Stimulated activated CD8-positive, alpha-beta memory T cell treated with anti-CD3 and anti-CD28 coated beads, Interleukin-12 subunit alpha, Interleukin-12 subunit beta, amount 100 ng/mL, for 1 hour (primary cell): ENCODE measurements at places on chromosomes 7 and 10.

- no peak for DNase-seq
These were observed 21.0 kb upstream of the EEPD1 start for GRCh38 chr7:36132012-36132411.

GRCh38 chr7:6402041-6402440 lies 45.7 kb downstream of the DAGLB start:
- no peak for DNase-seq

GRCh38 chr7:50475340-50475739 lies 25.2 kb upstream of the FIGNL1 start:
- DNase-seq: no peak

DNA sequence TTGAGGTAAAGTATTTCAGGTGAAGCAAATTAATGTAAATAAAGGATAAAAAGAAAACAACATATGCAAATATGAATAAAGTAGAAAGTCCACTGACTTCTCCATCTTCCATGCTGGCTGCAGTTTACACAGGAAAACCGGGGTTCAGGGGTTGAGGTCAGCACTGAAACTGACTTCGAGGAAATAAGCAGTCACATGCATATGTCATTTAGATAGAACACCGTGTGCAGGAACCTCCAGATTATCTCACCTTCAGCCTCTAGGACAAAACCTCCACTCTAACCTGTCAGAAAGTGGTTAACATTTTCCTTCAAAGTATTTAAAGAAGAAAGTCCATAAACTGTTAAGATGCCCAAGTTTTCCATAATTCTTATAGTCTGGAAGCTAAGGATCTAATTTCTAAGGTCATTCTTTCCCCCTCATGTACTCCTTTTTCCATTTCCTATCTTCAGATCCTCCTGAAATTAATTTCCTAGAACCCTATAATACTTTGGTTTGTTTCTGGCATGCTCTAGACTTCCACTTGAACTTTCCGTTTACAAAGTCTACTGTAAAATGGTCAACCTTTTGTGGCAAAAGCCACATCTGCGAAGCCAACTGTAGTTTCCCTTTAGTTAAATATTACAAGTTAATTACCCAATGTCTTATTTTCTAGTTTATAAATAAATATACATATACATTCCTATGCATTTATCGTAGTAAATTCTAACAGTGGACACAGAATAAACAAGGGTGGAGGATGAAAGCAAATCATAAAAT lies 173.3 kb downstream of the RAPGEF5 start:
- DNase-seq: no peak

DNA sequence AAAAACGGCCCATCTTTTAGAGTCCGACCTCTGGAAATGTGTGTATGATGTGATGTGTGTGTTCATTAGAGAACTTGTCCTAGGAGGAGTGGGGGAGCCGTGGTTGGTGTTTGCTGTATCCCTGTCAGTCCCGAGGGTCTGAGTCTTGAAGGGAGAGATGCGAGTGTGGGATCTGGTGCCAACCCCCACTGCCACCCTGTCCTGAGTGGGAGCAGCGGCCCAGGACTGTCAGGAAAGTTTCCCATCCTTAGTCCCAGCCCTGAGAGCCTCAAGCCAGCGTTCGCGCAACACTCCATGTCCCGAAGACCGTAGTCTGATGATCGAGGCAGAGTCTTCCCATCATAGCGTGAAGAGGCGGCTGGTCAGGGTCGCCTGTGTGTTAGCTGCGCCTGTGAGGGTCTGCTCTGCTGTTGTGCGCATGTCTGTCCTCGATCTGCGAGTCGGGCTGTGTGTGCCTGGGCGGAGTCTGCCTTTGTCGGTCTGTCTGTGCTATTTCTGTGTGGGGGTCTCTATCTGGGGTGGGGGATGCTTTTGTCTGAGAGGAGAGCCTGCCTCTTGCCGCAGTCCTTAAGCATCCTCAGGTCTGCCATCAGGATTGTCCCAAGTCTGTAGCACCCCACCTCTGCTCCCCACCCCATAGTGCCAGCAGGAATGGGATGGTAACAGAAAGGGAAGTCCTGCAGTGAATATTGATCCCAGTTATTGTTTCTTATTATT lies 514 bp upstream of the CHAT start:
- DNase-seq: no peak

- no peak for DNase-seq
These were observed 490.0 kb downstream of the PTPRN2 start for GRCh38 chr7:158097453-158098124.

DNA sequence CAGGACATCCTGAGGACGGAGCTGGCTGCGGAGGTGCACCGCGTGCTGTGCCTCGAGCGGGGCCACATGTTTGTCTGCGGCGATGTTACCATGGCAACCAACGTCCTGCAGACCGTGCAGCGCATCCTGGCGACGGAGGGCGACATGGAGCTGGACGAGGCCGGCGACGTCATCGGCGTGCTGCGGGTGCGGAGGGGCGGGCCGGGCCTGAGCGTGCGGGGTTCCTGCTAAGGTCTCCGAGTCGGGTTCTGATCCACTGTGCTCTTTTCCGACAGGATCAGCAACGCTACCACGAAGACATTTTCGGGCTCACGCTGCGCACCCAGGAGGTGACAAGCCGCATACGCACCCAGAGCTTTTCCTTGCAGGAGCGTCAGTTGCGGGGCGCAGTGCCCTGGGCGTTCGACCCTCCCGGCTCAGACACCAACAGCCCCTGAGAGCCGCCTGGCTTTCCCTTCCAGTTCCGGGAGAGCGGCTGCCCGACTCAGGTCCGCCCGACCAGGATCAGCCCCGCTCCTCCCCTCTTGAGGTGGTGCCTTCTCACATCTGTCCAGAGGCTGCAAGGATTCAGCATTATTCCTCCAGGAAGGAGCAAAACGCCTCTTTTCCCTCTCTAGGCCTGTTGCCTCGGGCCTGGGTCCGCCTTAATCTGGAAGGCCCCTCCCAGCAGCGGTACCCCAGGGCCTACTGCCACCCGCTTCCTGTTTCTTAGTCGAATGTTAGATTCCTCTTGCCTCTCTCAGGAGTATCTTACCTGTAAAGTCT lies 10.4 kb downstream of the ATG9B start:
- DNase-seq: peak; percentile 78

- DNase-seq: no peak
These were observed 57.5 kb upstream of the PTPN12 start for GRCh38 chr7:77479536-77480088.
